ENCODE measurements at places on chromosomes 7 and 10.

GRCh38 chr7:144390481-144390880 lies 13.0 kb downstream of the NOBOX start:
- no peak for DNase-seq

DNA sequence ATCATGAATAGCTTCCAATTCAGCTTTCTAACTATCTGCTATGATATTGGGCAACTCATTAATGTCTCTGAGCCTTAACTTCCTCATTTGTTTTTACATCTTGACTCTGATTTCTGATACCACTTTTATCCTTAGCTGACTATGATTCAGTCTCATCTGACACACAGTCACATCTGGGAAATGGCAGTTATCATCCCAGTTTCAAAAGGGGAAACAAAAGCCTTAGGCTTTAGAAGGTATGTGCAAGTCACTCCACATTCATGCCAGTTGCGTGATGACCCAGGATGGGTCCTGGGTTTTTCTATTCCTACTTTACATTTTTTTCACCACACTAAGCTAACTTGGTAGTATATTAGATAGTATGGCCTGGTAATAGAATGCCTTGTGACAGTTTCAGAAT lies 12.7 kb downstream of the SCIN start:
- no peak for DNase-seq

GRCh38 chr7:13725591-13725990 lies 263.9 kb downstream of the ETV1 start:
- no peak for DNase-seq

DNA sequence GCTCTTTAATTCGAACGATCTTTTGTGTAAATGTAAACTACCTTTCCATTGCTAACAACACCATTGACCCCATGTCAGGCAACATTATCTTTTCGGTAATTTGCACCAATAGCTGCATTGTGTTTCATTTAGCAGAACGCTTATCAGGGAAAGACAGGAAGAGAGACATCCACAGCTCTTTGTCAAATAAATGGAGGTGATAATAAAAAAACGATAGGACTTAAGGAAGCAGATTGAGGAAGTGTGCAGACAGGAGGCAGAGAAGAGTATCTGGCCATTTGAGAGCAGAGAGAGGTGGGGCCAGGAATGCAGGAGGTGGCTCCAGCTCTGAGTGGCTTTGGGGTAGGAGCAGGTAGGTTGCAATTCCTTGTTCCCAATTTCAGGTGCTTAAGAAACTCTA lies 37.5 kb upstream of the ADARB2 start:
- DNase-seq = no peak

DNA sequence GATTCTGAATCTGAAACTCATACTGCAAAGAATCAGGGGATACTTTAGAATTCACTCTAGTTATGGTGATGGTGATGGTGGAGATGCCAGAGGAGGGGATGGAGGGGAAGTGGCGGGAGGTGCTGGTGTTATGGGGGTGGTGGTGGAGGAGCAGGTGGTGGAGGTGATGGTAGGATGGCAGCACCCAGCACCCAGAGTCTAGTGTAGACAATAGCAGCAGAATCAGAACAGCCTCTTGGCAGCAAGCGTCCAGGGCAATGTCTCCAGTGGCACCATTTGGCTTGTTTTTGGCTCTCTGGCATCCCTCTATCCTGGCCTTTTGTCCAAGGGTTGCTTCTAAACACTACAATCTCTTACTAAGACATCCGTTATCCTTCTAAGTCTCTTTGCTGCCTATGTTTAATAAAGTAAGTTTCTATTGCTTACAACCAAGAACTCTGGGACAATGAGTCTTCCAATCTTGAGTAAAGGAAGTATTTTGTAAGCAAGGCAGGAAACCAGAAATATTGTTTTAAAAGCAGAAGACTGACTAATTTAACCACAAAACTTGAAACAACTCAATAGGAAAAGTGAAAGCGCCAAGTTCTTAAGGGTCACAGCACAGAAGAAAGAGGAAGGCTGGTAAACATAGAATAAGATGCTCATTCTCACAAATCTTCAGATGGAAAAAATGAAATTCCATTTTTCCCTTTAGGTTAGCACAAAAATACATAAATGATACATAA lies 42.4 kb upstream of the GDF10 start:
- DNase-seq = no peak

GRCh38 chr7:127844707-127845331 lies 186.4 kb downstream of the LRRC4 start:
- DNase-seq = no peak
